ENCODE measurements at places on chromosomes 6 and 20.

DNA sequence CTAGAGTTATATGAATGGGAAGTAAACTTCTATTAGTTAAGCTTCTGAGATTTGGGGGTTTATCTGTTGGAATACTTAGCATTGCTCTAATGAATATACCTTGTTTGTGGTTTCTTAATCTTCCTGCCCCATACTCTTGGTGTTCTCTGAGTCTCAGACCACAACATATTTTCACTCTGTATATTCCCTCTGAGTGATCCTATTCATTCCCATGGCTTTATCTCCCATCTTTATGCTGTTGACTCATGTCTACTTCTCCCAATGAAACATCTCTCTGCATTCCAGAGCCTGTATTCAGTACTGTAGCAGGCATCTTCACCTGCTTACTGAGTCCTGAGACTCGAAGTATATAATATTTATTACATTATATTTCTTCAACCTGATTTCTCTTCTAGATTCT lies 283.7 kb upstream of the MAP3K7 start:
- no peak for DNase-seq

DNA sequence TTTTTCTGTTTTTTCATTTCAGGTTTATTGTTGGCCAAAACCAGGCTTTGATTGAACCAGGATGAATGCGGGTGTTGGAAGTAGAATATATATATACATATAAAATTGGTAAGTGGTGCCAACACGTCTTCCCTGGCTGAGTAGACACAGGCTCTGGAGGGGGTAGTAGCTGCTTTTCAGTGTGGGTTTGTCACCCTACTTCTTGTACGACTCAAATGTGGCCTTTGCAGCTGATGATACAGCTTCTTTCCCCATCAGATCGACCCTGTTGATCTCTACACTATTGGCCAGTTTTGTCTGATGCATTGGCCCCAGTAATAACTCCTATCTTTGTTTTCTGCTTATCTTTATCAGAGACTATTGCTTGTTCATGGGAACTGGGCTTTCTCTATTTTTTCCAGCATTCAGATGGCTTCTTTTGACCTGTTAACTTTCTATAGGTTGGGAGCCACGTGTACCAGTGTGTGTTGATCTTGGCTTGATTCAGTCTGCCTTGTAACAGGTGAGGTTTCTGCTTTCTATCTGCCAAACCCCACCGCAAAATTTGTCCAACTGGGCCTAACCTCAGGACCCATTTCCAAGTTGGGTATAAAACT lies 2.7 kb upstream of the ZNFX1 start:
- DNase-seq: no peak

DNA sequence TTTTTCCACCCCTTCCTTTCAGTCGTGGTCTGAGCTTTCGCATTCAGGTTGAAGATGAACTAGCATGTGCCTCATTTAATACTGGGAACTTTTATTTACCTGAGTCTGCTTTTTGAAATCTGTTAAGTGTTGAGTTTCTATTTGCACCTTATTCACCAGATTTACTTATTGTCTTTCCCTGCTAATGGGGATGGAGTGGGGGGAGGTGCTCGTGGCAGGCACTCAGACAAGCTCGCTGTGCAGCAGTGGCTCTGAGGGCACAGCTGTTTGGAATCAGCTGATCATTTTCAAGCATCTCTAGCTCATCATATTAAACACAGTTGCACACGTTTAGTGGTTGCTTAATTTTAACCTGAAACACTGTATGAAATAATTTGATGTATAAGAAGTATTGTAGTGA lies 35.6 kb downstream of the UTRN start:
- DNase-seq: no peak

DNA sequence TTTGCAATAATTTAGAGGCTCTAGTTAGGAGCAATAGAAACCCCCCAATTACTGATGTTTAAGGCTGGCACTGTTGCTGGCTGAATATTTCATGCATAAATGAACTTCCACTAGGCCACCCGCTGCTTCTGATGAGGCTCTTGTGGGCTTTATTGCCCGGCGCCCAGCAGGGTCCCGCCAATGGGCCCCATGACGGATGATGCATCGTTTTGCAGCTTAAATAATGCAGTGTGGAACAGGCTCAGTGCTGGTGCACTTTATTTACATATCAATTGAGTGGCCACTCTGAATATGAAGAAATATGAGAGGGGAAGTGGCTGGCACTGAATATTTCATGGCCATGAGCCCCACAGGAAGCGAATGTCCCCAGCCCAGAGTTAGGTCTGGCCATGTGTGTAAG lies 155.3 kb upstream of the MAFB start:
- no peak for DNase-seq

DNA sequence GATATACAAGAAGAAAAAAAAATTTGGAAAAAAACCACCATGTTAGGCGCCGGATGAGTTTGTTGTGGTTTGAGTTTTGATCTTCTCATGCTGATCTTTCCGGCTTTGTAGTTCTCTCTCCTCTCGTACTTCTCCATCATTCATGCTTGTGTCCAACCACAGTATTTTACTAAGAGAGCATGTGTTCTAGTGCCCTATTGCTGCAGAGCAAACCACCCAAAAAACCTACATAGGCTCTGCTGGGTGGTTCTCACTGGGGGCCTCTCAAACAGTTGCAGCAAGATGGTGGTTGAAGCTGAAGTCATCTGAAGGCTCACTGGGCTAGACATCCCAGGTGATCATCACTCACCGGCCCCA lies 404.2 kb downstream of the PLCB1 start:
- DNase-seq: no peak

DNA sequence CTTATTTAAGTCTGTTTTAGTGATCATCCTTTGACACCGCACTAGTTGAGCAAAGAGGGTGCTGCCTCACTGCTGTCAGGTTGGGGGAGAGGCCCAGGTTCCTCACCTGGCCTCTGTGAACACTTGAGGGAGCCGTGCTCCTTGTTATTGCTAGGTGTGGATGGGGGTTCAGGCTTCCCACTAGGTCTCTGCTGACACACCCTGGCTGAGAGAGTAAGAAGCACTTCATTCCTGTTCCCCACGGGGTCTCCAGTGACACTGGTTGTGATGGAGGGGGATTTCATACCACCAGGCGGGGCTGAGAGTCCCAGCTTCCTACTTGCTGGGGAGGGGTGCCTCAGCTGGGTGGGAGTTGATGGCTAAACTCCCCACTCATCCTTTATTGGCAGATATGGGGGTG lies 11.1 kb upstream of the NOTCH4 start:
- no peak for DNase-seq

- no peak for DNase-seq
These were observed 114.0 kb upstream of the FOXO3 start for GRCh38 chr6:108446629-108447150.

GRCh38 chr6:150745896-150746295 lies 119.6 kb upstream of the MTHFD1L start:
- DNase-seq: no peak

- peak; percentile 75 for DNase-seq
These were observed 106.6 kb downstream of the TAF4 start for GRCh38 chr20:61958773-61959700.

GRCh38 chr6:77368660-77369313 lies 94.5 kb downstream of the HTR1B start:
- DNase-seq: no peak

GRCh38 chr6:107495196-107495643 lies 5.3 kb downstream of the SOBP start:
- DNase-seq: no peak

DNA sequence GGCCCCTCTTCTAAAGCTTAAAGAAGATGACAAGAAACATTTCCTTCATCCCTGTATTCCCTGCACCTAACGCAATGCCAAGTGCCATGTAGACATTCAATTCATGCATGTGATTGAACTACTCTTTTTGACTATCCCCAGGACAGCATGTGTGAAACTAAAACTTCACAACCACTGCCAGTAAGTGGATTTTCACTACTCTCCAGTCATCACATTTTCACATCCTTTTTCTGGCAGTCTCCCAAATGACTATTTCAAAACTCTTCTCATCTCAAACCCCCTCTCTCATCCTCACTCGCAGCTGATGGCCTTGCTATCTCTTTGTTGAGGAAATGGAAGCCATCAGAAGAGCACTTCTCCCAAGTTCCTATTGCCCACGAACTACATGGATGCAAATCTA lies 122.6 kb downstream of the OPRM1 start:
- no peak for DNase-seq

GRCh38 chr20:38504368-38505090 lies 31.9 kb downstream of the RALGAPB start:
- no peak for DNase-seq

DNA sequence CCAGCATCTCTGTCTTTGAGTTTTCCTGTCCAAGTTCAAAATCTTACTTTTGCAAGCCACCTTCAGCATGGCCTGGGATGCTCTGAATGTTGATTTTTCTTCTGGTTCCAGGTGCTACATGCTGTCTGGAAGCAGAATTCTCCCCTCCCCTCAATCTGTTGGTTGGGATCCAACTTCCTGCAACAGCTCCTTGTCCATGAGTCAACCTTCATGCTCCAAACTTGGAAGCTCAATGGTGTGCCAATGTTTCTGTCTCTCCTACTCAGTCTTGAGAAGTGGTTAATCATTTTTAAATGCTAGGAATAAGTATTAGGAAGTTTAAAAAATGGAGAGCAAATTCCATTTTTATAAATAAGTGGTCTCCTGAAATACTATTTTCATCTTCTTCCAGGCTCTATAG lies 33.2 kb upstream of the PLEKHG1 start:
- DNase-seq: no peak

DNA sequence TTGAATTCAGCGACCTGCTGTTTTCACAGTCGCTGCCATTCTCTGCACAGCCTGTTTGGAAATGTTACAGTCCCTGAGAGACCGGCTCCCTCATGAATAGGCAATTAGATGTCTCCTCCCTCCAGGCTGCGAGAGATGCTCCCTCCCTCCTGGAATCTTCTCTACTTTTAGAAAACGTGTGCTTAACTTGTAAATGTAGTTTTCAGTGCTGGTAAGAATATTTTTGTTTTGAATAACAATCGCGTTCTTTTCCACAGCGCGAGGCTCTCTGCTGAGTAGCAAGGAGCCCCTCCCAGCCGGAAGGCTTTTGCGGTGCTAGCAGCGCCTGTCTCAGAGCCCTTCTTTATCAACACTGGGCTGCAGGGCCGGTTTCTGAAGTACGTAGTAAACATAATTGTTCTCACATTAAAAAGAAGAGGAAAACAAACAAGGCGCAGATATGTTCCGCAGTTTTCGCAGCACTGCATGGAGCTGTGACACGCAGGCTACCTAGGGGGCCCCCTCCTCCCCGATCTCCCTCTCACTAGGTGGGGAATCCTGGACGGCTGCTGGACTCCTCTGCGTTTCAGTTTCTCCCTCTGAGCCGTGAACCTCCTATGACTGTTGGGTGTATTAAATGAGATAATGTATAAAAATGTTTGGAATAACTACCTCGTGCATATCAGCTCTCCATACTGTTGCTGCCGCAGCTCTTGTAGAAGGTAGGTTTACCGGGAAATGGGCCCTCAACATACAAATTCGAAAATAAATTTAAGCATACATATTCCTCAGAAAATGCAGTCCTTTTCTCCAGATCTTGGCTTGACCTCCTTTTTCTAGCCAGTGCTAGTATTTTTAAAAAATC lies 79.0 kb upstream of the SPACA1 start:
- DNase-seq: no peak

DNA sequence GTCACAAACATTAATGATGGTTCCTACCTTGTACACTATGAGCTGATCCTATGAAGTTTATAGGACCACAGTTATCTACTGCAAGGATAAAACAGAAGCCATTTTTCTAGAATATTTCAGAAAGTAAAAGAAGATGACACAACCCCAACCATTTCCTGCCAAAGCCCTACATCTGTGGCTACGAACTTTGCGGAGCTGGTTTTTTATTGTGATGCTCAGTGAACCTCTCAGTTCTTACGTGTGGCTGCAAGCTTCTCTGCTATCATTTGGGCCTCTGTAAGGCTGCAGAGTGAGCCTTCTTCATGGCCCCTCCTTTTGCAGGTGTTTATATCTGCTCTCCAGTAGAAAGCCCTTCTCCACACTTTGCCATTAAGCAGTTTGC lies 17.8 kb upstream of the TAGAP start:
- DNase-seq: peak; percentile 40

GRCh38 chr20:47825011-47825762 lies 39.9 kb upstream of the SULF2 start:
- DNase-seq: no peak

DNA sequence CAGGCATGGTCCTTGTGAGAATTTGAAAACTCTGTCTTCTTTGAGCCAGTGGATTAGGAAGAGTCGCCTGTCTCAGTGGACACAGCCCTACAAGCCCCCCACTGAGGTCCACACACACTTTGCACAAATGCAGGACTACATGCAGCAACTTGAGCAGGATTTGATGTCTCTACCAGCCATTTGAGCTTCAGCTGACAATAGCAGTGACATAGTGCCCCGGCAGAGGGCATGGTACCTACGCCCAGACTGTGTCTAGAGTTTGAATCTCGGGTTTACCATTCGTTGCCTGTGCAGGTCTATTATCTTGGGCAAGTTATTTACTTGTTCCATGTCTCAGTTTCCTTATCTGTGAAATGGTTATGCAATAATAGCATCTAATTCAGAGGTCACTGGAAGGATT lies 580.1 kb downstream of the TFAP2B start:
- DNase-seq: no peak

DNA sequence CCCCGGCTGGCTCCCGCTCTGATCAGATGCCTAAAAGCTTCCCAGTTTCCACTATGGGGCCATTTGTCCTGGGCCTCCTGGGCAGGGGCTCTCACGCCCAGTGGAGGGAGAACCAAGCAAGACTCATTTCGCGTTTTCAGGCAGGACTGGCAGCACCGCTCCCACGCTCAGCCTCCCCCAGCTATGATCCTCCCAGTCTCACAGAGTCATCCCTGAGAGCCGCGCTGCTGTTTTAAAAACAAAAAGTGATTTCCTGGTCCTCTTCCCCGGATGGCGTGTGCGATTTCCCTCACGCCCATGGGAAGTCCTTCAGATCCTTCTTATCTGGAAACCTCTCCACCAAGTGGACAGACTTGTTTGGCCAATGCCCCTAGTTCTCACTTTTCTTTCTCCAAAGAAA lies at the start of gene ADGRF5:
Gene ADGRF5, minus strand, starts transcription at position 208 of the 400 bp plus-strand sequence. CDS start 15,176 bp downstream, outside the sequence.
- no peak for DNase-seq

- DNase-seq: no peak
These were observed 453.6 kb upstream of the FLRT3 start for GRCh38 chr20:14790771-14791620.

GRCh38 chr6:114989279-114989964 lies 646.6 kb upstream of the HS3ST5 start:
- DNase-seq: no peak

GRCh38 chr6:81693266-81693665 lies 59.2 kb downstream of the TENT5A start:
- DNase-seq: no peak

DNA sequence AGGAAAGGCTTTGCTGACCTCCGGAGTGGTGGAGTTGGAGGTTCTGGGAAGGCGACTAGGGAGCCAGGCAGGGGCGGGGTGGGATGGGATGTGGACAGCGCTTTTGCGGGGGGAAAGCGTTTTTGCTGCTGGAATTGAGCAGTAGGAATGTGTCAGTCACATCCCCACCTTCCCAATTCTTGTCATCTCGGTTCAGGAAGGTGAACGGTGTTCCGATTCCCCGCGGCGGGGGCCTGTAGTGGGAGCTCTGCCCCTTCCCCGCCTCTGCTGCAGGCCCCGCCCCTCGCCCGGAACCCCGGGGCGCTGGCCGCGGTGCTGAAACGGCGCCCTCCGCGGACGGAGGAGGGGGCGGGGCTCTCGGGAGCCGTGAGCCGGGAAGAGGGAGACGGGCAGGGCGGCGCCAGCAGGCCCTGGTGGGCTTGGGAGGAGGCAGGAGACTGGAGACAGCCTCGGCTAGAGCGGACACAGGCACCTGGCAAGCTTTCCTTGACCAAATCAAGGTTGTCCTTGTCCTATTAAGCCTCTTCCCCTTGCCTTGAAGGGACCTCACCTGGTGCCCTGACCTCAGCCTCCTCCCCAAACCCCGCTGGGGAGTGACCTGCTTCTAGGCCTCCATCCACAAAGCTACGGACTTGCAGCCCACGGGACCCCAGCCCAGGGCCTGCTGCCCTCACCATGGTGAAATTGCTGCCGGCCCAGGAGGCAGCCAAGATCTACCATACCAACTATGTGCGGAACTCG lies at the start of gene LHFPL5:
Gene LHFPL5, plus strand, starts transcription at position 357 of the 741 bp plus-strand sequence. Its CDS starts 319 bp downstream, at position 676.
- DNase-seq: no peak

All from osteocyte (in vitro differentiated cells).